ENCODE measurements at places on chromosomes 13 and 19.
A peak's percentile ranks its signal among the peaks of the same experiment; 100 is the strongest.

GRCh38 chr19:16532440-16533234, 9.6 kb downstream of the CHERP start:
- DNase-seq = no peak

DNA sequence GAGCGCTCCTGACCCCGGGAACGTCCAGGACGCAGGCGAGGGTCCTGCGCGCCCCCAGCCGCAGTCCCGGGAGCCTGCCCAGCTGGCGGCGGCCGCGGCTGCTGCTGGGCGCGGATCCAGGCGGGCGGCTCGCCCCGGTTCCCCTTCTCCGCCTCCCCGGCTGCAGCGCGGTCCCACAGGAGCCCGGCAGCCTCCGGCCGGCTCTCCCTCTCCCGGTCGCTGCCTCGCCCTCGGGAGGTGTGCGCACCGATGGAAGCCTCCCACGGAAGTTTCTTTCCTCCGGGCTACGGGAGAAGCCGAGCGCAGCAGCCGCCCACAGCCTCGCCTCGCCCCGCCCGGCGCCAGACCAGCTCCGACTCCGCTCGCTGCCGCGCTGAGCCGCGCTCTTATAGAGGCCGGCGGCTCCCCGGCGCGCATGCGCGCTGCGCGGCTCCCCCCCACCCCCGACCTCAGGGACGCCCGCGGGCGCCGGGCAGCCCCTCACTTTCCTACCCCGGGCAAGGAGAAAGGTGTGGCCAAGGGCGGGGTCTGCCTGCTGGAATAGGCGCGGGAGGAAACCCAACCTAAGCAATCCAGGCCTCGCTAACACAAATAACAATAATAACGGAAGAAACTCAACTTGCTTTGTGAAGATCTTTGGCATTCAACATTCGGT, at the start of gene SHISA2:
Gene SHISA2, minus strand, starts transcription at position 360 of the 655 bp plus-strand sequence. CDS start 1,041 bp downstream, outside the sequence.
- peak; percentile 39 for DNase-seq

- DNase-seq = no peak
Observed at GRCh38 chr13:99640260-99640659, 139.0 kb downstream of the TM9SF2 start.

DNA sequence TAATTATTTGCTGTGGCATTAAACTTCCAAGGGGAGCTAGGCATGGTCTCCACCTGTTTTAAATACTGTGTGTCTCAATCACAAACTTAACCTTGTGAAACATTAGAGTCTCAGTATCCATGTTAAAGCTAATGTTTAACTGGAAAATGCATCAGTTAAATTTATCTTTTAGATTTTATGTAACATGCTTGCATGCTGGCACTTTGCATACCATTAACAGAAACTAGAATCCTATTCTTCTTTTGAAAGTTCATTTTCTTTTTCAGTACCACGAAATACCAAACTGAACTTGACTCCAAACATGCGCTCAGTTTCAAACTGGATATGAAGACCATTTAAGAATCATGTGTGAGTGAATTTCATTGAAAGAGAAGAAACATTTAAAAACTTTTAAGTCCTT, 328.9 kb upstream of the SLC10A2 start:
- no peak for DNase-seq

GRCh38 chr13:112808377-112809140, 118.7 kb downstream of the ATP11A start:
- no peak for DNase-seq

- DNase-seq = no peak
Observed at GRCh38 chr13:39119422-39119821, 81.2 kb downstream of the NHLRC3 start.

DNA sequence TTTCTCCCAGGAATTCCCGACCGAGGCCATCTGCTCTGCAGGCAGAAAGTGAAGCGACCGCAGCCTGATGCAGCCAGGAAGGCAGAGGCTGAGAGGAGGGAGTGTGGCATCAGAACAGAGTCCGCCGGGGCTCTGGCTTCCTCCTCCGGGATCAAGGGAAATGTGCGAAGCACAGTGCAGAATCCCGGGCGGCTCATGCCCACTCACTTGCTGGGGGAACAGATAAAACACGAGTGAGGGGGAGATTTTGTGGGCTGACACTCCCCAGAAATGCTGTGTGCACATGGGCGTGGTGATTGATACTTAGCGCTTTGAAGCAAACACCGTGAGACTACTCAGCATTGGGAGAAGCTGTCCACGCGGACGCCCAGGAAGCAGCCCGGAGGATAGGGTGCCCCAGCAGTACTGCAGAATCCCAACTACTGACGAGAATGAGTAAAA, 75.3 kb upstream of the POMP start:
- no peak for DNase-seq

All from HuH-7 (cell line).